ENCODE measurements at places on chromosomes 4 and X.

DNA sequence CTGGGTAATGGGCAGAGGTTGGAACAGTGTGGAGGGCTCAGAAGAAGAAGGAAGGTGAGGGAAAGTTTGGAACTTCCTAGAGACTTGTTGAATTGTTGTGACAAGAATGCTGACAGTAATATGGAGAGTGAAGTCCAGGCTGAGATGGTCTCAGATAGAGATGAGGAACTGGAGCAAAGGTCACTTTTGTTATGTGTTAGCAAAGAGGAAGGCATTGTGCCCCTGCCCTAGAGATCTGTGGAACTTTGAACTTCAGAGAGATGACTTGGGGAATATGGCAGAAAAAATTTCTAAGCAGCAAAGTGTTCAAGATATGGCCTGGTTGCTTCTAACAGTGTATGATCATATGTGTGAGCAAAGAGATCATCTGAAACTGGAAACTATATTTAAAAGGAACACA lies 37.9 kb upstream of the MSX1 start:
- DNase-seq: no peak

- DNase-seq: no peak
Observed at GRCh38 chrX:129823522-129823921, 20.2 kb downstream of the ZDHHC9 start.

GRCh38 chrX:12614266-12614665 lies 176.9 kb upstream of the PRPS2 start:
- DNase-seq: no peak

- no peak for DNase-seq
Observed at GRCh38 chr4:166538491-166539005, 665.5 kb downstream of the TLL1 start.

GRCh38 chrX:150926791-150927190 lies 28.3 kb upstream of the CD99L2 start:
- no peak for DNase-seq

- no peak for DNase-seq
Observed at GRCh38 chr4:54586320-54586955, 71.3 kb upstream of the KIT start.

DNA sequence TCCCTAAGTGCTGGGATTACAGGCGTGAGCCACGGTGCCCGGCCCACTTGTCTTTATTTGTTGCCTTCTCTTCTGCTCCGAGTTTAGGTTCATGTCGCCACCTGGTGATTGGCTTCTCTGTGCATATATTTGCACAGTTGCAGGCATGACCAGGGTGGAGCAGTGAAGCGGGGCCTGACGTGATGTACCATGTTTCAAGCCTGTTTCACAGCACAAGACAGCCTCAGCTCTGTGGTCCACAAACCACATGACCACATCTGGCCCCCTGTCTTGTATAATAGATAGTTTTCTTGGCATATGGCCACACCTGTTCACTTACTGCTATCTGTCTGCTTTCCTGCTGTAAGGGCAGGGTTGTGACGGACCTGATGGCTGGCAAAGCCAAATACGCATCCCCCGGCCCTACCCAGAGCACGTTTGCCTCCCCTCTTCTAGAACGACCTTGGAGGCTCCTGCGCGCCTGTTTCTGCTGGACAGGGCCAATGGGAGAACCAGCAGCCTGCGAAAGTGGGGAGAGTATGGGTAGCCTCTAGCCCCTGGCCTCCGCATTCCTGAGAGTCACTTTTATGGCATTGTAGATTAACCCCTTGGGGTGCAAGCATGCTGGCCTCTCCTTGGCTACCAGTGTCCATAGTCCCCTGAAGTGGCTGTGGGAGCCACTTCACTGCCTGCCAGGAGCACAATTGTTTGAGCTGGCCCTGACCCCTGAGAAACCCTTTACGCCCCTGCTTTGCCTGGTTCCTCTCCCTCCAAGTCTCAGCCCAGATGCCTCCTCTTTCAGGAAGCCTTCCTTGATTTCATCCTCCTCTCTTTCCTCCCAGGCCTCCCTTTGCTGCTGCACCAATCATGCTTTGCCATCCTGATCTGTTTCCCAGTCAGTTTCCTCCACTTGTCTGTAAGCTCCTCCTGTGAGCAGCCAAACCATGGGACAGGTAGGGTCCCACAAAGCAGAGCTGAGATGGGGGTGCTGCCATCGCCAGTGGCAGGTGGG lies 6.0 kb upstream of the SH3TC1 start:
- DNase-seq: no peak

GRCh38 chr4:185835814-185836213 lies 23.8 kb upstream of the SORBS2 start:
- DNase-seq: no peak

DNA sequence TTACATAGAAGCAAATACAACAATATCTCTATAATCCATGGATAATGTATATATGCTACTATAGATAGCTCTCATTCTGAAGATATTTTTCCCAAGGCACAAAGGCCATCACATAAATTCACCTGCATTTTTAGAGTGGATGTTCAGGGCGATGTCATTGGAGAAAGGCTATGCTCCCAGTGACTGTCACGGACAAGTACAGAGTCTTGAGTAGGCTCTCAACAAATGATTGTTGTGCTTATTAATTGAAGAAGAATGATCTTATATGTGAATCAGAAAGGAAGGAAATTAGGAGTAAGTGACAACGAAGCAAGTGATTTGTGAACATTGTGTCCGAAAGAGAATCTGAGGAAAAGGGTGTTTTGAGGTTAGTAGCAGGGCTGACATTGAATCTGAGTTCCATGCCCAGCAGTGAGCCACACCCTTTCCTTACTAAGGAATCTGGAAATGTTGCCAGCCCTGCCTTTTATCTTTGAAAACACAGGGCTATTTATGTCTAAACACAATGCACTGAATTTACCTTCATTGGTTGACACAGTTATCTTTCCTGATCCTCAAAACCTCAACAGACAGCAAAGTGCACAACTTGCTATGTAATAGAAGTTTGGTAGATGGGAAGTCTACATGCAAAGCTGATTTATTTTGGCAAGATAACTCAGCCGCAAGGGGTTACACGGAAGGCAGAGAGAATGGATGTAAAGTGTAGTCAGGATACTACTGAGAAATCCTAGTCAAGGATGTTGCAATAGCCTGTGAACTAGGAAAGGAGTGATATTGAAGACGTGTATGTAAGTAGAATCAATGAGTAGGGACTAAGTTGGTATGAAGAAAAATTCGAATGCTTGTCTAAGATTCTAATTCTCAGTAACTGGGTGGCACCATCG lies 50.4 kb downstream of the SORBS2 start:
- no peak for DNase-seq

DNA sequence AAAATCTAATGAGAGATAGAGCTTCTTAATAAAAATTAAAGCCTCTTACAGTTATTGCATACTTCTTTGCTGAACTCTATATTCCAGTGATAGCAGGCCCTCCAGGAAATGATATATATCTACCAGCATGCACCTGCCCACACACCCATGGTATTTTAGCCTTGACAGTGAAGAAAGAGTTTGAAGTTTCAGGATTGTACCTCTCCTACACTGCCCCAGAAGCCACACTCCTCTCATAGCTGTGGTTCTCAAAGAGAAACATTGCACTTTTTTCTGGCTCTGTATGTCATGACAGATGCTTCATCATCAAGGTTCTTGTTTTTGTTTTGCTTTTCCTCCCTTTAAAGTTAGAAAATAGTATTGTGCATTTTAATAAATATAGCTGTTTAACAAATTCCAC lies 34.0 kb downstream of the INPP4B start:
- no peak for DNase-seq

- no peak for DNase-seq
Observed at GRCh38 chr4:20658456-20658855, 41.8 kb upstream of the PACRGL start.

- DNase-seq: no peak
Observed at GRCh38 chr4:173547889-173548288, 17.9 kb upstream of the HAND2 start.

DNA sequence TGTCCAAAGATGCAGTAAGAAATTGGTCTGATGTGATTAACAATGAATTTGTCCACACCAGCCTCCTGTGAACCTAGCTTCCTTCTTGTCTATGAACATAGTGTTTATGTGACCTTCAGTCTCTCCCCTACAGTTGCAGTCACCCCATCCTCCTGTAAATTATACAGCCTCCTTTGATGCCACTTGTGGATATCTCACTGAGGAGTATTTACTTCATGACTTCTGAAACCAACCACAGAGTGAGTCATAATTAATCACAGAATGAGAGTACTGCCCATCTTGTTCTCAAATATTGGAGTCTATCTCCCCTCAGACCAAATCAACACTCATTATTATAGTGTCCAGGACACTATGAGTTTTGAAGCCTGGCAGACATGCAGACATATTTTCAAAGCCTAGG lies 27.3 kb upstream of the XAGE2 start:
- DNase-seq: no peak

- no peak for DNase-seq
Observed at GRCh38 chrX:96771486-96771885, 86.8 kb downstream of the DIAPH2 start.

- DNase-seq: no peak
Observed at GRCh38 chr4:114366368-114366767, 232.2 kb upstream of the UGT8 start.

- no peak for DNase-seq
Observed at GRCh38 chrX:112851806-112852205, 11.2 kb upstream of the AMOT start.

DNA sequence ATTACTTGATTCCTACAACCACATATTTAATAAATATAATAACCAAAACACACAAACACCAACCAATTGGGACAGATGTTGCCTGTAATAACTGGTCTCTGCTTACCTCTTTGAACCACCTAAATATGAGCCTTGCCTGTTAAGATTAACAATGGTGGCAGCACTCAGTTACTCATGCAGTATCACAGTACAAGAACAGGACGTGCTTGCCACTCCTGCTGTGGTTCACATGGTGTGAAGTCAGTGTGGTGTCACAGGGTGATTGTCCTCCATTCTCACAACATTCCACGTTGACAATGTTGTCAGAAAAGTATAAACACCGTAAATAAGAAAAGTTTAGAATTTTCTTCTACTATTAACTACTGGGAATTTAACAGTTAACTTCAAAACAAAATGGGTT lies 365.0 kb downstream of the PPP3CA start:
- no peak for DNase-seq

DNA sequence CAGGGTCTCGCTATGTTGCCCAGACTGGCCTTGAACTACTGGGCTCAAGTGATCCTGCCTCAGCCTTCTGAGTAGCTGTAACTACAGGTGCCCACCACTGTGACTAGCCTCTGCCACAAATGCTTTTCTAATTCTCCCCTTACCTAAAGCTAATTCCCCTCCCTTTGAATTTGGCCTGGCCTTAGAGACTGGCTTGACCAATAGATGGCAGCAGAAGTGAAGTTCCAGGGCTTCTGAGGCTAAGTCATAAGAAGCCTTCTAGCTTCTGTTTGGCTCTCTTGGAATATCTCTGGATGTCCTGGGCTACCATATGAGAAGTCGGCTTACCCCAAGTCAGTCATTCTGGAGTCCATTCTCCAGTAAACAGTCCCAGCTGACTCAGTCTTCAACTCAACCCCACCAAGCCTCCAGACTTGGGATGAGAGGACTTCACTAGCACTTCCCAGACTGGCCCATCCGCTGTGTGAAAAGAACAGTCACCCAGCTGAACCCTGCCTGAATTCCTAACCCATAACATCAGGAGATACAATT lies 61.0 kb downstream of the HPRT1 start:
- DNase-seq: no peak

- DNase-seq: no peak
Observed at GRCh38 chrX:55129361-55129760, 40.5 kb downstream of the PAGE2 start.

DNA sequence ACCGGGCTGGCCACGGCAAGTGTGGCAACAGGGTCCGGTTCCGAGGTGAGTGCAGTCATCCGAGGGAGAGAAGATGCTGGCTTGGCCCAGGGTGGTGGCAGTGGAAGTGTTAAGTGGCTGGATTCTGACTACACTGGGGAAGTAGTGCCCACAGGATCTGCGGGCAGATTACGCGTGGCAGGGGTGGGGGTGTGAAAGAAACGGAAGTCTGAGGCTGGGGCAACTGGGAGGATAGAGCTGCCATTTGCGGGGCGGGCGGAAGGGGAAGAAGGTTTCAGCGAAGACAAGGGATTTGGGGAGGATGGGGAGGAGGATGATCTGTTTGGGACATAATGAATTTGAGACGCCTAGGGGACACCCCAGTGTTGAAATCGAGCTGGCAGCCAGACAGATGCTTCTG lies 5.3 kb downstream of the RS1 start:
- DNase-seq: no peak

- no peak for DNase-seq
Observed at GRCh38 chr4:114999880-115000279, 113.5 kb downstream of the NDST4 start.

GRCh38 chr4:128917781-128918180 lies 108.3 kb downstream of the JADE1 start:
- DNase-seq: no peak

- no peak for DNase-seq
Observed at GRCh38 chr4:3196670-3197359, 52.1 kb upstream of the MSANTD1 start.

DNA sequence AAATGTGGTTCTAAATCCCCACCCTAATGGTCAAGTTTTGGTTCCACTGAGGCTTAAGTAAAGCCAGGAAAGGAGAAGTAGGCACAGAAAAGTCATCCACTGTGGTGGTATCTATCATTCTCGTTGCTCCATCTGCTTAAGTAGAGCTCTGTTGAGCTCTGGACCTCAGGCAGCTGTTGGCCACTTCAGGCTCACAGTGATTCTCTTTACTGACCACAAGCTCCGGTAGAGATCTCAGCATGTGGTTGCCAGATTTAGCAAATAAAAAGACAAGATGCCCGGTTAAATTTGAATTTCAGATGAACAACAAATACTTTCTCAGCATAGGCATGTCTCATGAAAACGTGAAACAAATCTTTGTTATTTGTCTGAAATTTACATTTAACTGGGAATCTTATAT lies 132.3 kb upstream of the PTCHD1 start:
- no peak for DNase-seq

DNA sequence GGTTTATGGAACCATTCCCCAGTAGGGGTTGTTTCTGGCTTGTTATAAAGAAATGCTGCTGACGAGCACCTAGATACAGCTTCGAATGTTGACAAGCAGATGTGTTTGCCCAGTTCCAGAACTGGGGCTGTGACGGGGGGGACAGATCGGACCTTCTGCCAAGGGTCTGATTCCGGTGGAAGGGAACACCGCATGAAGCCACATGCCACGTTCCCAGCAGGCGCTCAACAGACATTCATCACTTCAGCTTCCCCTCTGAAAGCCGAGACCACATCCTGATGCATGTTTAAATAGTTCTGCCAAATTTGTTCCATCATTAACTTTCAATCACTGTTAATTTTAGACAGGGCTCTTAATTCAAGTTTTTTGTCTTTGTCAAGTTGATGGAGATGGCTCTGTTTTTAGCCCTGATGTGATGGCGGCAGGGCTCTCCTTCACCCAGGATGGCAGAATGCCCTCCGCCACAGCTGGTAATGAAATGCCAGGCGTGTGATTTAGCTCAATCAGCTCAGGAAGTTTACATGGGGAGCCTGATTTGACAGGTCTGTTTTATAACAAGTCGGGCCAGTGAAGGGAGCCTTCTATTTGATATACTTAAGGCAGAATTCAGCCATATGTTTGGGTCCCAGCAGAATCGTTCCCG lies 57.4 kb downstream of the PSAPL1 start:
- DNase-seq: no peak

GRCh38 chr4:145538596-145538995 lies 56.9 kb downstream of the SMAD1 start:
- no peak for DNase-seq

- no peak for DNase-seq
Observed at GRCh38 chr4:117001077-117001476, 84.3 kb downstream of the TRAM1L1 start.

All from left renal cortex interstitium (tissue), 4 donors.